Activated CD8-positive, alpha-beta memory T cell treated with anti-CD3 and anti-CD28 coated beads, Interleukin-2, amount 10 ng/mL, durations not matched to agents 7 days and 5 days (primary cell): ENCODE measurements at places on chromosomes 7 and 10. TPM values are rescaled to one million over a fixed set of nuclear protein-coding genes. Genes with fewer than 3 reads are reported as not detected.

CACNA2D1 gene
- total RNA-seq, result not detected

DNAJC12 gene
- total RNA-seq, result 40.8 TPM

CRYGN gene
- total RNA-seq, result not detected

PRKG1 gene
- not detected for total RNA-seq

PLEKHA1 gene
- total RNA-seq, result 5.3 TPM

TMEM236 gene
- 0.12 TPM for total RNA-seq

ANKRD16 gene
- 4.7 TPM for total RNA-seq

METTL27 gene
- total RNA-seq, result 0.55 TPM

FGF8 gene
- total RNA-seq, result not detected

CC2D2B gene
- 4.2 TPM for total RNA-seq

NEBL gene
- 0.23 TPM for total RNA-seq

GRCh38 chr7:42639930-42640329 lies 271.9 kb downstream of the C7orf25 start:
- no peak for DNase-seq

GRCh38 chr10:12896251-12896650 lies 105.3 kb downstream of the CCDC3 start:
- no peak for DNase-seq

DNA sequence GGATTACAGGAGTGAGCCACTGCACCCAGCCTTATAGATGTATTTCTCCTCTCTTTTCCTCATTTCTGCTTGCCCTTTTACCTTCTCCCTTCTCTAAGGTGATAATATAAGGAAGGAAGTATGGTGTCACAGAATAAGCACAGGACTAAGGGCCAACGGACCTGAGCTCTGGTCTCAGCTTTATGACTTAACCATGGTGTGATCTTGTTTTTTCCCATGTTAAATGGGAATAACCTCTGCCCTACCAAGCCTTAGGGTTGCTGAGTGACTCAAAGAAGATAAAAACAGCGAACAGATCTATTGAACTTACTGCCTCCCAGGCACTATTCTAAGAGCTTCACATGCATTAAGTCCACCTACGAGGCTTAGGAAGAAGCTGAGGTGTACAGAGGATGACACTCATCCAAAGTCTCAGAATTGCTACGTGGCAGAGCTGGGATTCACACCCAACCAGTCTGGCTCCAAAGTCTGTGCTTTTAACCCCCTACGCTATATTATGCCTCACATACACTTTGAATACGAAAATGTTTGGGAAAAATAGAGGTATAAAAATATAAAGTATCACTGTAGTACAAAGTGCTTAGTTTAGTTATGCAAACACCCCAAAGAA lies 5.6 kb downstream of the UROS start:
- DNase-seq, result no peak

DNA sequence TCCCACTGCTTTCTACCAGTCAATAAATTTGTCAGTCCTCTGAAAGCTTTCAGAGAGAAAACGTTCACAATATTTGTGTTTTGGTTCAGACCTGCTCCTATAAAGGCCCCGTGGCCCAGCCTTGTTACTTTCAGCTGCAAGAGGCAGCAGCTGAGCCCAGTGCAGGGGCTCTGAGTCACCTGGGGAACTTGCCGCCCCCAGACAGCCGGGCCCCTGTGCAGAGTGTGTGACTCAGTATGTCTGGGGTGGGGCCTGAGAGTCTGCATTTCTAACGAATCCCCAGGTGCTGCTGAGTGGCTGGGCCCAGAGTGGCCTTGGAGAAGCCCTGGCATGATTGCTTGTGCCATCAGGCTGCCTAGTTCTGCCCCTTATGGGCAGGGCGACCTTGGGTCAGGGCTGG lies 303.5 kb downstream of the PAXIP1 start:
- no peak for DNase-seq

- no peak for DNase-seq
Observed at GRCh38 chr7:1829111-1829510, 159.0 kb downstream of the ELFN1 start.

GRCh38 chr7:97015756-97016380 lies 8.8 kb downstream of the DLX5 start:
- DNase-seq, result no peak

DNA sequence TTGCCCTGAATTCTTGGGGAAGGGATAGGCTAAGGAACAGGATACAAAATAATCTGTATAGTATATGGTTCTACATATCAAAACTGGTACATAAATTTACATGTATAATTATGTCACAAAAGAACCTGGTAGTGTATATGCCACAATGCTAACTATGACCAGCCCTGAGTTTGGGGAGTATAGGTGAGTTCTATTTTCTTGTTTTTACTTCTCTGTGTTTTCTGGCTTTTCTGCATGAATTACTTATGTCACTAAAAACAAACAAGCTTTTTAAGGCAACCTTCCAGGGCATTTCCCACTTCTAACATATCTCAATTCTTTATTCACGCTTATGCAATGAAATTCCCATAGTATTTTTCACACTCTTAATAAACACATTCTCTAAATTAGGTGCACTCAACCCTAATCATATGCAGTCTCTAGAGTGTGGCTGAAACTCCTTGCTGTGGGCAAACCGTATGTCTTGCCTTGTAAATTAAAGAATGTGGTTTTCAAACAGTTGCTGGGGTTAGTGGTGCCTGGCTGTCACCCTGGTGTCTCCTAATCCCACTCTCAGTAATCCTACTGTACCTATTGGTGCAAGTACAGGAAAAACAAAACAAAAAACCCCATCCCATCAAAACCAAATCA lies 14.0 kb upstream of the INSIG1 start:
- DNase-seq, result peak; percentile 79

DNA sequence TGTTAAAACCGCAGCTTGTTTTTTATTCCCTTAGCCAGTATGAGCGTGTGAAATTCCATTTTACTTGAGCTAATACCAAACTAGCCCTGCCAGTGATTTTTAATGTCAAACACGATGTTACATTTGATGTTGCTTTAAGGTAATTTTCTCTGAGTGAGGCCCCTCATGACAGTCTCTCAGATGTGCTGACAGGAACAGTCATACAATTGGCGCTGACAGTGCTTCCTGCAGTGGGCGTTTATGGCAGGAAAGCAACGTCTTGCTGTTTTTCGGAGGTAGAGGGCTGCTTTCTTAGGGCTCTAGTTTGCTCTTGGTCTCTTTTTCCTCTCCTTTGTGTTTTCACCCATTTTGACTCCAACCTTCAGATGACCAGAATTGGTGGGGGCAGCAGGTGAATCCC lies 19.3 kb downstream of the PON1 start:
- DNase-seq, result no peak

- DNase-seq, result no peak
Observed at GRCh38 chr7:151235091-151235787, 3.0 kb downstream of the CHPF2 start.

DNA sequence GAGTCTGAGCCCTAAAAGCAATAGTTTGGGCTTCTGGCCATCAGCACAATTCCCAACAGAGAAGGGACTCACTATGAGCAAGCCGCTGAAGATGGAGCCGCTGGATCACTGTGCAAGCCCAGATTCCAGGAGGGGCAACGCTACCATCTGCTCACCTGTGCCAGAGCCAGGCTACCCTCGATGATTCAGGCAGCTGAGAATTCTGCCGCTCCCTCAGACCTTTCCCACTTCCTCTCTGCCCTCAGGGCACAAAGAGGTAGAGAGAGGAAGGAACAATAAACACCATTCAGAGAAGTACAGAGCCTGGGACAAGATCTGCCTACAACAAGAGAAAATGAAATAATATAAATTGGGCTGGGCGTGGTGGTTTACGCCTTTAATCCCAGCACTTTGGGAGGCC lies 98.1 kb downstream of the MYOF start:
- DNase-seq, result no peak

DNA sequence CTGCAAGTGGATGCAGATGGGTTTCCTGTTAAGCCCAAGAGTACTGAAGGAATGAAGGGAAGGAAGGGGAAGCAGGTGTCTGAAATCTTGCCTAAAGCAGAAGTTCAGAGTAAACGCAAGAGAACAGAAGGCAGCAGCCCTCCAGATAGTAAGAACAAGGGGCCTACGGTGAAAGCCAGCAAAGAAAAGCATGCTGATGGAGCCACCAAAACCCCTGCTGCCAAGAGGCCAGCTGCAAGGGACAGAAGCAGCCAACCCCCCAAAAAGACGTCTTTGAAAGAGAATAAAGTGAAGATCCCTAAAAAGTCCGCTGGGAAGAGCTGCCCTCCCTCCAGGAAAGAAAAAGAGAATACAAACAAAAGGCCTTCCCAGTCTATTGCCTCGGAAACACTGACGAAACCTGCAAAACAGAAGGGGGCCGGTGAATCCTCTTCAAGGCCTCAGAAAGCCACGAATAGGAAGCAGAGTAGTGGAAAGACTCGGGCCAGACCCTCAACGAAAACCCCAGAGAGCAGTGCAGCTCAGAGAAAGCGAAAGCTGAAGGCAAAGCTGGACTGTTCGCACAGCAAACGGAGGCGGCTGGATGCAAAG lies 152.5 kb downstream of the LCOR start:
- DNase-seq, result no peak

- DNase-seq, result no peak
Observed at GRCh38 chr10:128929767-128930166, 537.3 kb upstream of the MGMT start.

DNA sequence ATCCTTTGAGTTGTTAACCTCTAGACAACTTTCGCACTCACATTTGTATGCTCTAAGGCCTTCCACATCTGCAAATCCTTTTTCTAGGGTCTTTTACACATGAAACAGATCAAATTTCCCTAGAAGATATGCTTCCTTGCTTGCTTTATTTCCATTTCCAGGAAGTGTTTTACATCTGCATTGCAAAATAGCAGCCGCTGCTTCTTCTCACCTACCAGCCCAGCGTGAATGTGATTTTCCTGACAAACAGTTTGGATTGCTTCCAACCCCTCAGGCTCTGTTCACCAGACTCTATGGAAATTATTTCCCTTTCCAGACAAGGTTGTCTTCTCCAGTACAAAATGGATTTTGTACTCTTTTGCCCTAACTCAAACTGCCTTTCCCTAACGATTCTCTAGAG lies 50.9 kb upstream of the PAPSS2 start:
- DNase-seq, result no peak

DNA sequence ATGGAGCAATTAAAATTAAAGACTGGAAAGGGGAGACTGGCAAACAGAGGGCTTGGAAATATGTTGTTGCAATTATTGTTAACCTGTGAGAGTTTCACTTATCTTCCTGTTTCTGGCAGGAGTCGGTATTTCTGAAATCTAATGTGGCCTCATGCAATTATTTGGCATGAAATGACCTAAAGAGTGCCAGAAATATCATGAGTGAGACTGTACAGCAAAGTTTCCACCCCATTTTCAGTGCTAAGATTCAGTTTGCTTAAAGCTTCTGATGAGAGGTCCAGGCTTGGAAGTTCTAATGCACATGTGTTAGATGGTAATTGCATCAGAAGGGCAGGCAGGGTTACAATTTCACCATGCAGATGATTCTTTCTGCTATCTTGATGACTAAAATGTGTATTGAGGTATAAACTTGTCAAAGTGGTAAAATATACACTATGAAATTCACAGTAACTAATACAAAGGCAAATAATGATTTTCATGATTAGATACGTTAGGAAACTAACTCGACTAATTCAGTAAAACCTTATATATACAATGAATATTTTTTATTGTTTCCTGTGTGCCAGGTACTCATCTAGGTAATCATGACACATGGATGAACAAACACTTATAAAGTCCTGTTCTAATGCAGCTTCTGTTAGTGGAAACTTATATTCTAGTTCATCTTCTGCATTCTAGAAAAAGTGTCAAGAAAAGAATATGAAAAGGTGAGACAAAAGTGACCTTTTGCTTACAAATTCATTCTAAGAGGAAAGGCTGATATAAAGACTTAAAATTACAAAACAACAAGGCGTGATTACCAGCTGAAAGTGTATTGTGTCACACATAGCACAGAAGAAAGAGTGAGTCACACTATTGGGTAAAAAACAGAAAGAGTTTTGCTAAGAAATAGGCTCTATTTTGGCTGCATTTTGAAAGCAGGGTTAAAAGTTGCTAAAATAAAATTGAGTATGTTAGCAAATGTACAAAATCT lies 533.4 kb upstream of the SEMA3D start:
- no peak for DNase-seq
